A172 (cell line): ENCODE measurements at places on chromosomes 7 and 10.

DNA sequence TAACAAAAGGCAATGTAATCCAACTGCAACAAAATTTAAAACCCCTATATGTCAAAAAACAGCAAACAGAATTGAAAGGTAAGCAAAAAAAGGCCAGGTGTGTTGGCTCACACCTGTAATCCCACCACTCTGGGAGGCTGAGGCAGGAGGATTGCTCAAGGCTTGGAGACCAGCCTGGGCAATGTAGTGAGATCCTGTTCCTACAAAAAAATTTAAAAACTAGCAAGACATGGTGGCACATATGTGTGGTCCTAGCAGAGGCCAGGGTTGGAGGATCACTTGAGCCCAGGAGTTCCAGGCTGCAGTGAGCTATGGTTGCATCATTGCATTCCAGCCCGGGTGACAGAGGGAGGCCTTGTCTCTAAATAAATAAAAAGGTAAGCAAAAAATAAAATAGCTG lies 212.1 kb upstream of the KLF14 start:
- DNase-seq: no peak

GRCh38 chr10:60974463-60975149 lies 30.6 kb upstream of the RHOBTB1 start:
- DNase-seq: peak; percentile 60

- DNase-seq: no peak
Observed at GRCh38 chr7:120278773-120279172, 5.8 kb downstream of the KCND2 start.

GRCh38 chr7:100486111-100486636 lies 2.4 kb downstream of the NYAP1 start:
- no peak for DNase-seq

- no peak for DNase-seq
Observed at GRCh38 chr10:78559661-78560340, 509.0 kb upstream of the ZMIZ1 start.

DNA sequence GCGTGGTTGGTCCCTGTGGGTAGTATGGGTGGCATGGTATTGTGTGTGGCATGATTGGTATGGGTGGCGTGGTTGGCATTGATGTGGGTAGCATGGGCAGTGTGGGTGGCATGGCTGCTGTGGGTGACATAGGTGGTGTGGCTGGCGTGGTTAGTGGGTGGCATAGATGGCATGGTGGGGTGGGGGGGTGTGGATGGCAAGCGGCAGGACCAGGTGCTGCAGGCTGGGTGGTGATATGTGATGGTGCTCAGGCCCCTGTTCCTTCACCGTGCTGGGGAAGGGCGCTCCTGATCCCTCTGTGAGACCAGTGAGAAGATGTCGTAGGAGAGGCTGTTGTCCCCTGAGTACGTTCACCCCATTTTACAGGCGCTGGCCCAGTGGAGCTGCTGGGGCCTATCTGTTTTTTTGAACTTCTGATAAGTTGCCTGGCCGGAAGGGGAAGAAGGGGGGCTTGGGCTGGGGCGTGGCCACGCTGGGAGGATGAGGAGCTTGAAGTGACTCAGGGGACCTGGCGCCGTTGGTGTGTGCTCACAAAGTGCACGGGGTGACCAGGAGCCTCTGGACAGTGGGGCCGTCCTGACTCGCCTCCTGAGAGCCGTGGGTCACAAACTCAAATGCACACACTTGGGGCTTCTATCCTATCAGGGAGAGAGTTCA lies 17.5 kb downstream of the INPP5A start:
- no peak for DNase-seq
